ENCODE measurements at places on chromosomes 6 and 20.
A peak's percentile ranks its signal among the peaks of the same experiment; 100 is the strongest.

DNA sequence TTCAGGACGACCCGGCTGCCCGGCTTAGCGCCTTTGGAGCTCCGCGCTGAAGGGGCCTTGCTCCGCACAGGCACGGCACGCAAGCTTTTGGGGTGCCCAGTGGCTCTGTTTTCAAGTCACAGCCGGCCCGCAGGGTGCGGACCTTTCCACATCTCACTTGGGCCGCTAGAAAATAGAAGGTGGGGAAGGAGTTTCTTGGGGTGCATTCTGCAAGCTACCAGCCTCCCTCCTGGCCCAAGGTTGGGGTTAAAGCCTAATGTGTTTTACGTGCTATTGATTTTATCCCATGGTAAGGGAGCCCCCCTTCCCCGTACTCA is 561 bp downstream of the KAT14 start:
- DNase-seq: no peak

DNA sequence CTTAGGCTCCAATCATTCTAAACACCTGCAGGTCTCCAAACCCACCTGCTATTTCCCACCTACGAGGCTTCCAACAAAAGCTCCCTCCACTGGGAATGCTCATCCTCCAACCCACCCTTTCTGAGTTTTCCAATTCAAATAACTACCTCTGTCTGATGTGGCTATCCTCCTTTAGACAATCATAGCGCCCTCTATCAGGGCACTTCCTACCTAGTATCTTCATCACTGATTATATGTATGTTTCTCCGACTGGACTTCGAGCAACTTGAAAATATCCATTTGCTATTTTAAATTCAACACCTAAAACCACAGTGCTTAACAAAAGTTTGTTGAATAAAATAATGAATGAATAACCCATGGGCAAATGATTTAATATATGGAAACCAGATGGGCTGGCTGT is 41.3 kb downstream of the MTFR2 start:
- DNase-seq: no peak

- no peak for DNase-seq
Observed at GRCh38 chr6:118324116-118324515, 224.0 kb upstream of the PLN start.

DNA sequence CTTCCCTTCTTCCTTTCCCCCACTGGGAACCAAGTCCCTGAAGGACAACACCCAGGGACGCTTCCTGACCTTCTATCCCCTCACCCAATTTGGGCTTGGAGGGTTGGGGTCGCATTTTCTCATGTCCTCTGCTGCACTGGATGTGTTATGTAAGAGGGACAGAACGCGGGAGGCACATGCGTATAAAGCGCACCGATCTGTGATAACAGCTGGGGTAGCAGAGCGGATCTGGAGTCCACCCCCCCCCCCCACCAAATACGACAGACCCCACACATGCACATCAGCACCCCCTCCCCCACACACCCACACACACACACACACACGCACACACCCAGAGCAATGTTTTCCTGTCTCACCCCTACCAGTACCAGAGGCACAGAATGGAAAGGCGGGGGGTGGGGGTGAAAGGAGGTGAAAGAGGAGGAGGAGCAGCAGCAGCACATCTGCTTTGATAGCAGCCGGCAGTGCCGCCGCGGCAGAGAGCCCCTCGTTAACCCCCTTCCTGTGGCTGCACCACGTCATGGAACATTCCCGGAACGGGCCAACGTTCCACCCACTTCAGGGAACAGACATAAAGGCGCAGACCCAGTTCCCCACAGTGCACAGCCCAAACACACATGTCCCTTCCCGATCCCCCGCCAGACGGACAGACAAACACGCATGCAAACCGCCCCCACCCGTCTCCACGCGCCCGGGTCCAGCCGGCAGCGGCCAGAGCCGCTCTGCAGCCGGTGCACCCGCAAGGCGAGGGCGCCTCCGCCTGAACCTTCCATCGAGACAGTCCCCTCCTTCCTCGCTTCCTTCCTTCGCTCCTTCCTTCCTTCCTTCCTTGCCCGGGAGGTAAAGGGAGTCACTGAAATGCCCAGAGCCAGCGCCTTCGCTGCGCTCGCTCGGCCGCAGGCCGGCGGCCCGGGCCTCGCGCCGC is 590 bp downstream of the HIVEP2 start:
- DNase-seq: peak; percentile 92

GRCh38 chr6:32182555-32182981 is 1.5 kb downstream of the AGER start:
- DNase-seq: no peak

- no peak for DNase-seq
Observed at GRCh38 chr6:26284537-26285142, 80.4 kb upstream of the BTN3A2 start.

GRCh38 chr6:166834049-166834448 is 122.3 kb downstream of the RNASET2 start:
- DNase-seq: no peak

GRCh38 chr6:21708320-21708580 is 114.7 kb downstream of the SOX4 start:
- DNase-seq: no peak

- no peak for DNase-seq
Observed at GRCh38 chr20:58619864-58620431, 31.1 kb upstream of the STX16 start.

GRCh38 chr6:82118150-82118562 is 129.4 kb downstream of the IBTK start:
- no peak for DNase-seq

Measured in stimulated activated CD8-positive, alpha-beta memory T cell treated with anti-CD3 and anti-CD28 coated beads, Interleukin-4, amount 100 ng/mL, for 1 hour (primary cell).